ENCODE measurements at places on chromosomes 11 and 22.

- no peak for DNase-seq
These were observed 26.0 kb downstream of the FDX1 start for GRCh38 chr11:110455718-110456117.

GRCh38 chr22:48146426-48146825 is 1384.0 kb downstream of the TBC1D22A start:
- no peak for DNase-seq

DNA sequence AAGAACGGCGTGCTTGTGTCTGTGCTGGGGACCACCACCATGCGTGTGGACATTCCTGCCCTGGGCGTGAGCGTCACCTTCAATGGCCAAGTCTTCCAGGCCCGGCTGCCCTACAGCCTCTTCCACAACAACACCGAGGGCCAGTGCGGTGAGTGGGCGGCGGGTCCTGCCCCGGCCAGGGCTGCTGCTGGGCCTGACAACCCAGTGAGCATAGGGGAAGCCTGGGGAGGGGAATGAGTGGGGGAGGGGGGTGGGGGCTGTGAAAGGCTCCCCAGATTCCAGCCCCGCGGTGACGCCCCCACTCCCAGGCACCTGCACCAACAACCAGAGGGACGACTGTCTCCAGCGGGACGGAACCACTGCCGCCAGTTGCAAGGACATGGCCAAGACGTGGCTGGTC is 31.9 kb downstream of the MUC5B start:
- no peak for DNase-seq

DNA sequence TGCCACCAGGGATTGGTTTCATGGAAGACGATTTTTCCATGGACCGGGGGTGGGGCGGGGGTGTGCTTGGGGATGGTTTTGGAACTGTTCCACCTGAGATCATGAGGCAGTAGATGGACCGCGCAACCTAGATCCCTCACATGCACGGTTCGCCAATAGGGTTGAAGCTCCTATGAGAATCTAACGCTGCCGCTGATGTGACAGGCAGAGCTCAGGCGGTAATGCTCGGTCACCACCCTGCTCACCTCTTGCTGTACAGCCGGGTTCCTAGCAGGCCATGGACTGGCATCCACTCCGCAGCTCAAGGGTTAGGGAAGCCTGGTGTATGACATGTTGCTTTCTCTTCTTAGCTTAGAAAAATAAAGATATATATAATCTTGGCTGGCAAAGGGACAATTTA is 22.0 kb downstream of the RBX1 start:
- no peak for DNase-seq

GRCh38 chr22:50621948-50622722 is 5.8 kb downstream of the ARSA start:
- DNase-seq: no peak

DNA sequence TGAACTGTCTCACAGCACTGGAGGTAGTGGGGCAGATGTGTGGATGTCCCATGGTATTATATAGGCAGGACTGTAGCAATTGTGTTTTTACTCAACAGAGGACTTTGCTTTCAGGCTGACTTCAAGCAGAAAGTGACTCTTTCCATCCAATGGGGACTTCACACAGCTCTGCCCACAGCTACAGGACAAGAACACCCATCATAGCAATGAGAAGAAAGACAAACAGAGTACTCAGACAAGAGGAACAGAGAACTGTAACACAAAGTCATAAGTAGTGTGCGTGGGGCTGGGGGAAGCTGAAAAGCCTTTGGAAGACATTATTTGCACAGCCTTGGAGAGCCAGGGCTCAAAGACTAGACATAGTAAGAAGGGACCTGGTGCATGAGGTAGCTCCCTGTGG is 70.3 kb downstream of the CCDC81 start:
- no peak for DNase-seq

DNA sequence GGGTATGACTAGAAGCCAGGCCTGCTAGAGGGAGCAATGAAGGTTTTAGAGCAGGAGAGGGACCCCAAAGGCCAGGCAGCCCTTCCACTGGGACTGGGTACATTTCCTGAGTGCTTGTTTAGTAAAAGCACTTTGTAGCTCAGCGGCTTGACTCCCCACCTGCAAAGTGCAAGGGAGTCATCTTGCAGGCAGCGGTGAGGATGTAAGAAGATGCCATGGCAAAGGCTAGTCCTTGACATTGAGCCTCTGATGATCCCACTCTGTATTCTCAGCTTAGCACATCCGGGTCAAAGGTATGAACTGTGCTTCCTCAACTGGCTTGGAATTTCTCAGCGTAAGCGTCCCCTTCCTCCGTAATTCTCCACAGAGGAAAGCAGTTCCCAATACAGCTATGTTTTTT is 3.1 kb upstream of the UBE2L3 start:
- DNase-seq: no peak

DNA sequence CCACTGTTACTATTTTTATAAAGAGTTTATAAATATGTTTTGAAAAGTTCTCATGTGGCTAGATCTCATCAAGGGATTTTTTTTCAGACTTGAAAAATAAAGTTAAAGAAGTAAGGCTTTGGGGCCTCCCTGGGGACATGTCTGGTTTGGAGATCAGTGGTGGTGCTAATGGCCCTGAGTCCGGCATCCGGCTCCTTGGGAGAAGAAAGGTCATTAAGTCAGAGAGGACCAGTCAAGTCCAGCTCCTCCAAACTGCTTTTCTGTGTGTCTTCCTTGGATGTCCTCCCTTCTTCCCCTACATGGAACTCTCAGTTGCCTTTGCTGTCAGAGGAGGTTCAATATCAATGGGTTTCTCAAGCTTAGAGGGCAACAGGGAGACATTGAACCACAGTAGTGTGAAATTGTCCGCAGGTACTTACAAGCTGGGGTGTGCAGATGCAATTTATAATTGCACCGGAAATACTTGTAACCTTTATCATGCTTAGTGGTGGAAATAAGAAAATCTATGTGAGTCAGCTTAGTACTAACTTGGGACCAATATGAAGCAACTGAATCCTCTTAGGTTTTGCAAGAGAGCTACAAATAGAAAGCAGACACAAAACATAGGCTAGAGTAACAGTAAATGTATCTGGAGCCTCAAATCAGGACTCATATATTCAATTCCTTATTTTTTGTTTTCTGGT is 144.3 kb downstream of the TEAD1 start:
- DNase-seq: peak; percentile 65

DNA sequence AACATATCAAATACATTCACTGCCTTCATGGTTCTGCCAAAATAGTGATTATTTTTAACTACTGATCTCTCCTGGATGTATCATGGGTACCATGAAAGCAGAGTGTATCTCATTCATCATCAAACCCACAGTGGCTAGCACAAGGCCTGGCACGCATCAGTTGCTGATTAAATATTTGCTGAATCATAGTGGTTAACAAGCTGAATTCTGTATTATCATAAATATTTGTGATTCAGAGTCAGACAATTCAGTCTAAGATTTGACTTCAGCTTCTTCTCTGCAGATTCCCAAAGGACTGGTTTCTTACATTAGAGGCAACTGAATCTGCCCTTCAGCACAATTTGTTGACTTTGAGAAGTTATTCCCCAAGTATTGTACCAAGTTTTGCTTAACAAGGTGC is 715.8 kb upstream of the LRRC4C start:
- no peak for DNase-seq

GRCh38 chr11:68036717-68037239 is 2.0 kb upstream of the TCIRG1 start:
- no peak for DNase-seq

- no peak for DNase-seq
These were observed 22.3 kb downstream of the NTM start for GRCh38 chr11:131392528-131393255.

- no peak for DNase-seq
These were observed 137.8 kb downstream of the GRIK4 start for GRCh38 chr11:120649316-120649715.

DNA sequence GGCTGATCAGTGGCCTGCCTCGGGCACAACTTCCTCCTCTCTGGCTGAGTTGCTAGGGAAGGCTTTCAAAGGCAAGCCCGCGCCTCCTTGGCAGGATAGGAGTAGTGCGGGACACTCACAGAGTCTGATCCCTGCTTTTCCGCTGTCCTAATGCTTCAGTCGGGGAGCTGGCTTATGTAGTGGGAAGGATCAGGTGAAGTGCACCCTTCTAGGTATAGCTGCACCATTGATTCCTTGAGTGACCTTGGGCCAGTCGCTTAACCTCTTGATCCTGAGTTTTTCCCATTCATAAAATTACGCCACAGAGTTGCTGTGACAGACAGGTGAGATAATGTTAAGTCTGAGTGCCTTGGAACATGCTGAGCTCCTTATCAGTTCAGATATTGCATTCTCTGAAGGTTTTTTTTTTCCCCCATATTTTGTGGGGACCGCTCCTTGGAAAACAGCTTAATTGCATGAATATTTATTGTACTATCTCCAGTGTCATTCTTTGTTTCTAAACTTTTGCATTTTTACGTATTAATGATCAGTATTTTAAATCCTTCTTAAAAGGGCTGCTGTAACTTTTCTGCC is 961 bp downstream of the IPO7 start:
- peak; percentile 66 for DNase-seq

DNA sequence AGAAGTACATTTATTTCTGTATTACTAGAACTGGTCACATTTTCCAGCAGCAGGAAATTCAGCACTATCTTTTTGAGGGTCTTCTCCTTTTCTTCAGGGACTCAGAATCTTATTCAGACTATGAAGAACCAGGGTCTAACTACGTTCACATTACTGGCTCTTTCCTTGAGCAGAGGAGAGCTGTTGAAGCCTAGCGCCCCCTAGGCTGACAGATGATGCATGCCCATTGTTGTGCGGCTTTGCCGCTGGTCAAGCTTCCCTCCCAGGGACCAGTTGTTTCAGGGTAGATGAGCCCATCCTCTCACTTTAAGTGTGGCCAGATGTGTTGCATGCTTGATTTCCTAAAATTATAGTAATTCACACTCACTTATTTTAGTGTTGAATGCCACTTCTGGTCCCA is 168.2 kb upstream of the PDGFD start:
- no peak for DNase-seq

DNA sequence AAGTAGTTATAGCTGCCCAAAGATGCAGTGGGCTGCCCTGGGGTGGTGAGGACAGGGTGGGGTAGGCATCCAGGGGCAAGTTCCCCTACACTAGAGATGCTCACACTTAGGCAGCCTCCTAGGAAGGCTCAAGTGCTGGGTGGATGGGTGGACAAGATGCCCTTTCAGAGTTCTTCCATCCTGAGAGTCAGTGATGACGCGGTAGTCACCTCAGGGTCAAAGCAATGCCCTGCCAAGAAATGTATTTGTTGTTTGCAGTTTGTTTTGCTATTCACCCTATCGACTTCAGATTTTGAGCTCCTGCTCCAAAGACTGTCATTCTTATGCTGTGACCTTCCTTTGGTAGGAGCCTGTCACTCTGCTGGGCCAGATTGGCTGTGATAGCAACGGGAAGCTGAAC is 18.9 kb downstream of the POLA2 start:
- no peak for DNase-seq

DNA sequence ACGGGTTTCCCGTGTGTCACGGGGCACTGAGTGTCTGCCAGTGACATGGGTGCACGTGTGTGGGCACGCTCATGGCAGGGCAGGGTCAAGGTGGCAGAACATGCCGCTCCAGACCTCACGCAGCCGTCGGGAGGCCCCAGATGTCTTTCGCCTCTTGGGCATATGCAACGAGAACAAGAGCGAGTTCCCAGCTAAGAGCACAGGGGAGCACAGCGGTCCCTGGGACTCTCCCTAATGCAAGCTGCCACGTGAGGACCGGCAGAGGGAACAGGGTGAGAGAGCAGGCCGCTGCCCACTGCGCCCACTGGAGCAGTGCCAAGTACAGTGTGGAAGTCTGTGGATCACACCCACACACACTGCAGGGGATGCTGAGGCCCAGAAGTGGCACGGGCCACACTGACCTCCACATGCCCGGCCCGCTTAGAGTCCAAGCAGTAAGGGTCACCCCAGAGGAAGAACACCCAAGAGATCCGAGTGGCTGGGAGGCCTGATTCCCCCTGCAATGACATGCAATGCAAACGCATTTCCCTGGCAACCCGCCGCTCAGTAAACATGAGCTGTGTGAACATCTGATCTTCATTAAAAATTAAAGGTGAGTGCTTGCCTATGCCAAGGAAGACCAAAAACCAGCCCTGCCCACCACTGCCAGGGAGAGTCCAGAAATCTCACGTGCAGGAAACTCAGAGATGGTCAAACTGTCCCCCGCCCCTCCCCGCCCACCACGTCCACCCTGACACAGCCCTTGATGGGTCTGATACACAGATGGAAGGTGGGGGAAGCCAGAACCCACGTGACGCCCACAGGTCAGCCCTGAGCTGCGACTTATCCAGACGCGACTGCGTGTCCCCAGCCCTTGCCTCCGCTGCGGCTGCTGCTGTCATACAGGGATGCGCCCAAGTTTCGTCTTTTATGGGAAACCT is 11.7 kb downstream of the CERK start:
- no peak for DNase-seq

DNA sequence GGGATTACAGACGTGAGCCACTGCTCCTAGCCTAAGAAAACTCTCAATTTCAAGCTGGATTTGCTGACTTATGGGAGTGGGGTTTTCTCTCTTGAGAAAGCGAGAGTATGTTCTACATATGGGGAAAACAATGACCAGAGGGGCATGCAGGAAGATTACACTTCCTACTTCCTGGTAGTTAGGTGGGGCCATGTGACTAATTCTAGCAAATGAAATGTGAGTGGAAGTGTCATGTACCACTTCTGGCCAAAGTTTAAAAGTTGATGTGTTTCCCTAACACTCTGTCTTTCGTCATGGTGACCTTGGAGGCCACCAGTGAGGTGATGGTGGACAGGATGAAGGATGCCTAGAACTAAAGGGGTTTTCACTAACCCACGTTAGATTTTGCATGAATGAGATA is 50.5 kb downstream of the PARVG start:
- DNase-seq: no peak

DNA sequence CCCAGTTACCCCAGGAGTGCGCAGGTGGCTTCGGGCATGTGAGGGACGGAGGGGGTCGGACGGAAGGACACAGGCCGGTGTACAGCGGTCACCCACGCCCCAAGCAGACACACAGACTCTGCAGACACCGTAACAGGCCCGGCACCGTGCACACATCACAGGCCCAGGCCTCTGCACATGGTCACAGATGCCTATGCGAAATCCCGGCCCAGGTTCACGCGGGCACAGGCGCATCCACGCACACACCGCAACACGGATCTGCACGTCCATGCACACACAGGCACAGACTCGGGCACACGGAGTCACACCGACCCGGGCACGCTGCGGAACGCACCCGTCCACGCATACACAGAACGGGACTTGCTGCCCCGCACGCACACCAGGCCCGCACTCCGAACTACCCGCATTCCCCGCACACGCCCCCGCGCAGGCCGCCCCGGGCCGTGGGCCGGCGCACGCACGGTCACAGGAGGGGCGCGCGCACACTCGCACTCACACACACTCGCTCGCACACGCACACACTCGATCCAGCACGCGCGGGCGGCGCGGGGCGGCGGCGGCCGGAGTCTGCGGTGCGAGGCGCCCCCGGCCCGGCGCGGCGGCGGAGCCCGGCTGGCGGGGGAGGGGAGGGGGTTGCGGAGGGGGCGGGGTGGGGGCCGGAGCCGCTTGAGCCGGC is at the start of gene MGAT3:
Gene MGAT3 (plus strand): TSS at position 491 of the 676 bp plus-strand sequence. CDS start 30,336 bp downstream, outside the sequence.
- no peak for DNase-seq

DNA sequence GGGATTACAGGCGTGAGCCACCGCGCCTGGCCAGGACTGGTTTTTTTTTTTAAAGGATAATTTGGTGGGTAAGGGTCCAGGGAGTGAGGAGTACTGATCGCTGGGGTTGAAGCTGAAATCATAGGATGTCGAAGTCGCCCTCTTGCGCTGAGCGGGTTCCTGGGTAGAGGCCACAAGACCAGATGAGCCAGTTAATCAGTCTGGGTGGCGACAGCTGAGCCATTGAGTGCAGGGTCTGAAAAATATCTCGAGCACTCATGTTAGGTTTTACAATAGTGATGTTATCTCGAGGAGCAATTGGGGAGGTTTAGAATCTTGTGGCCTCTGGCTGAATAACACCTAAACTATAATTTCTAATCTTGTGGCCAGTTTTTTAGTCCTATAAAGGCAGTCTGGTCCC is 7.8 kb downstream of the APOL5 start:
- no peak for DNase-seq
